ENCODE measurements at places on chromosomes 3 and 15.
A peak's percentile ranks its signal among the peaks of the same experiment; 100 is the strongest.

DNA sequence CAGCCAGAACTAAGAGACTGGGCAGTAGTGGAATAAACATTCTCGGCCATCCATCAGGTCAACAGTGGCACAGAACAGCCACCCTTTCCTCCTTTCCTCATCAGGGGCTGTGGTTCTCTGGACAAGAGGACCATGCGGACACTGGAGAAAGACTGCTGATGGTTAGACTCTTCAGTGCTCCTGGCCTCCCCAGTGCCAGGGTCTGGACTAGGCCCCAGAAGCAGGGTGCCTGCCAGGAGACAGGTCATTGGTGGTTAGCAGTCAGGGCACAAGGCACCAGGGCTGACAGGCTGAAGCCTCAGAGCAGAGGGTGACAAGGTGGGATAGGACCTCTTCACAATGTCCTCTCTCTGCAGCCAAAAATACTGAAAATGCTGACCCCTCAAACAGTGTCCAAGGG lies 30.1 kb downstream of the POC1A start:
- no peak for DNase-seq

GRCh38 chr3:133264920-133265319 lies 134.9 kb upstream of the BFSP2 start:
- DNase-seq, result no peak

DNA sequence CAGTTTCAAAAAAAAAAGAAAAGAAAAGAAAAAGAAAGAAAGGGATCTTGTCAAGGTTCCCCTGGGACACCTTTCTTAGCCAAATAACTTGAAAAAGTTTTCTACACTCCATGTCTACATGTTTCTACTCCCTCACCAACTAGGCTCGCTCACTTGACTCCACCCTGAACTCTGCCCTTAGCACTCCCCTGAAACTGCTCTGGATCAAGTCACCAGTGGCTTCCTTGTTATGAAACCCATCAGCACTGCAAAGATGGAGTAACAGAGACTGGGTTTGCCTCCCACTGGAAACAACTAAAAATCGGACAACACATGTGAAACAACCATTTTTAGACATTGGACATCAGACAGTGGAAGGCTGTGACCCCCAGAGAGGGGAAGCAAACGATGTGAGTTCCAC lies 36.8 kb downstream of the TMEM40 start:
- no peak for DNase-seq

- DNase-seq, result no peak
Measured at GRCh38 chr3:20101041-20101440, 60.8 kb downstream of the KAT2B start.

GRCh38 chr3:167666563-167666962 lies 12.8 kb upstream of the WDR49 start:
- DNase-seq, result no peak

- DNase-seq, result no peak
Measured at GRCh38 chr3:161142486-161142885, 37.3 kb upstream of the B3GALNT1 start.

DNA sequence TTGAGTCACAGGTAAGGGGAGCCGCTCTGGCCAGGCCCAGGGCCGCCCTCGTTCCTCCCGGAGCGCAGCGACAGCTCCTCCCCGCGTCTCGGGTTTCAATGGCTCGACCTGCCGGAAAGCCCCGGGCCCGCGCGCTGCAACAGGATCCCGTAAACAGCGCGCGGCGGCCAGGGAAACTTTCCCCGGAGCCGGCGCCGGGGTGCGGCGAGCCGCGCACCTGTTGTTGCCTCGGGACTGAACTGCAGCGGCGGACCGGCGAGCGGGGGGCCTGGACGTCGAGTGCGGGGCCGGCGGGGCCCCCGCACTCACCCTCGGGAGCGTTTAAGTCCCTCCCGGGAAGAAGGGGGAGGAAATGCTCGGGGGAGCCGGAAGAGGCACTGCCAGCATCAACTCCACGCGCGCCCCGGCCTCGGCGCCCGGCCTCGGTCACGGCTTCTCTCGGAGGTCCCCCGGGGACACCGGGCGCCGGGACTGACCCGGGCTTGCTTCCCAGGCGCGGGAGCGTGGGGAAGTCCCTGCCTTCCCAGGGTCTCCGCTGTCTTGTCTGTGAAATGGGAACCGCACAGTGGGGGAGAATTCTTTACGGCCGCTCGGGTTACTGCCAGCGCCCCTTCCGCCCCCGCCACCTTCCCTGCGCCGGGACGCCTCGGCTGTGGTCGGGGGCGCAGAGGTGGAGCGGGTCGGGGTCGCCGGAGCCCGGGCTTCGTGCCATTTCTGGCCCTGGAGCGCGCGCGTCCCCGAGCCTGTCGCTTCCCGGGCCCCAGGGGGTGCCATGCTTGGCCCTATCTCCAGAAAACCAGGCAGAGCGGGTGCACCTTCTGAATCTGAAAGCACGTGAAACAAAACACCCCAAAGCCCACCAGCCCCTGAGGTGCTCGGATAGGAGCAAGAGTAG lies 7.5 kb upstream of the PGPEP1L start:
- DNase-seq, result peak; percentile 43

DNA sequence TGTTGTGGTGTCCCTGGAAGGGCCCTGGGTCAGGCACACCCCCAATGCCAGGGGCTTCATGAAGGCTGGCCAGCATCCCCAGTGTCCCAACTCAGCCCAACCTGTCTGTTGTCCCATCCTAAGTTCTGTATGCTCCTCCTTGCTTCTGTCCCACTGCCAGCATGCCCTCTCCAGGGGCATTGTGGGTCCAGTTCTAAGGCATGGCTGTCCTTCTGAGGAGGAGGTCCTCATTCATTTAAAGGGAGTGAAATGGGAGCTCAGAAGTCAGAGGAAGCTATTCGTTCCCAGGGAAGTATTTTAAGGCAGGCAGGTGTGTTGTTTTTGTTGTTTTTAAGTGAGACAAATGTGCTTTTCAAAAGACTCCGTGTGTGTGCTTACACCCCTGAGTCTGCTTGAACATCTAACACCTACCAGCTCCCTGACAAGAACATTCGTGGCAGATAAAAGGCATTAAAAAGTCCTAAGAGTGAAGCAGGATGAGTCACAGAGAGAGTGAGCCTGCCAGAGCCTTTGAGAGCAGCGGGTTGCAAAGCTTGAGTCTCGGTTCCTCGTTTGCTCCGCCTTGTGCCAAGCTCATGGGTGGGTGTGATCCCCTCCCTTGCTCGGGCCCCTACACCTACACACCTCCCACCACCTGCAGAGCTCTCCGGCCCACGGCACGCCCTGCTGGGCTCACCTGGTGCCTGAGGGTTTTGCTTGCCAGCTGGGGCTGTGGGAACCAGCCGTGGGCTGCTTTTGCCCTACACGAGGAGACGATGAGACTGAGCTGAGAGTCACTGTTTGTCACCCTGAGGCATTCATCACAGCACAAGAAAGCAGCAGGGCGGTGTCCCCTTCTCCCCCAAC lies 183.4 kb upstream of the TOPAZ1 start:
- no peak for DNase-seq

GRCh38 chr3:114143817-114144216 lies 35.0 kb downstream of the DRD3 start:
- no peak for DNase-seq

DNA sequence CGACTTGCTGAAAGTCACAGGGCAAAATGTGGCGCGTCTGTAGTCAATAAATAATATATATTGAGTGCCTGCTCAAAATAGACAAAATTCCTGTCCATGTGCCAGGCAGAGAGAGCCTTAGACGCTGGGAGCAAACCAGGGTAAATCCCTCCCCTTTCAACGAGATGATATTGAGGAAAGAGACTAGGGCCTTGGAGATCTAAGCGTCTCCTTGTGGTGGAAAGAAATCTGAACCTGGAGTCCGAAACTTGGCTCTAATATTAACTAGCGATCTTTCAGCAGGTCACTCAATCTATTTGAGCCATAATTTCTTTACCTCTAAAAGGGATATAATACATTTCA lies 348 bp upstream of the DPP8 start:
- DNase-seq, result no peak

GRCh38 chr3:113898892-113899291 lies 48.9 kb upstream of the ZDHHC23 start:
- DNase-seq, result no peak

DNA sequence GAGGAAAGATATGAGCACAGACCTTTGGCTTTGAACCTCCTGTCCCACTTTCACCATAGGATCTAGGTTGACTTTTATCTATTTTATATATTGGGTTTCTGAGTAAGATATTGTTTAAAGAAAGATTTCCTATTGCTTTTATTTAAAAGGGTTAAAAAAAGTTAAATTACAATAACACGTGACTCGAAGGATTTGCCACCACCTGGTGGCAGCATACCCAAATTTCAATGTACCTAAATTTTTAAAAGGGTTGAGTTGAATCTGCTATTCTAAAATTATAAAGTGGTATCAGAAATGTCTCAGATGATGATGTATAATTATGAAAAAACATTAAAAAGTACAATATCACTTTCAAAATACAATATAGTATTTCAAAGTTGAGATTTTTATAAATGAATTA lies 368.4 kb downstream of the MECOM start:
- no peak for DNase-seq
